ENCODE measurements at places on chromosomes 7 and 10.

DNA sequence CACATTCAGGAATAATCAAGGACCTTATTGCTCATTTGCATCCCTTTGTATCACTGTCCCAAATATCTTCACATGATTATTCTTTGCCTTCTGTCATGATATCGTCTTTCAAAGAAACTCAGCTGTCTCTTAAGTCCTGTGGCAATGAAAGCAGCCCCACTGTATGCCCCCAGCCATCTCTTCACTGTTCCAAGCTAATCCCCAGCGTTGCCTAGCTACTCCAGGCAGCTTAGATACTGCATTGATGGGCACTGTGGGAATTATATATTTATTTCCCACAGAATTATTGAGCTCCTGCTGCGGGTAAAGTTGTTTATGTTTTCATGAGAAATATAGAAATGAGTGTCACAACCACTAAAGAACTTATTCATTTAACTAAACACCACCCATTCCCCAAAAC, 38.8 kb downstream of the SND1 start:
- no peak for DNase-seq

DNA sequence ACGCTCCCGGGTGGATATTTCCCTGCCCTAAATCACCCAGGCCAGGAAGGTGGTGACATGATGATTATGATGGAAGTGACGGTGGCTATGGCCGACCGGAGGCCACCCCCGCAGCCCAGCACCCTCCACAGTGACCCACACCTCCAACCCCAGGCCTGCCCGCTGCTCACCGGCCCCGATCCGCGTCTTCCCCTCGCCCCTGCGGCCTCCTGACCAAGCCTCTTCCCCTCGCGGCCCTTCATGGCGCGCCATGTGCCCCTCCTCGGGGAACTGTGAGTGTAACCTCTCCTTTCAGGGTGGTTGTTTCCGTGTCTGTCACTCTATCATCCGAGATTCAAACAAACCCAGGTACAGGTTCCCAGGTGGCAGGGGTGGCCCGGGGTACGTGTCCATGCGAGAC, 78.3 kb downstream of the UNCX start:
- no peak for DNase-seq

GRCh38 chr7:30845426-30846135, 66.1 kb upstream of the AQP1 start:
- peak; percentile 78 for DNase-seq

GRCh38 chr10:114418109-114418508, 13.8 kb upstream of the AFAP1L2 start:
- DNase-seq: no peak

GRCh38 chr7:92722541-92722940, 113.8 kb downstream of the CDK6 start:
- no peak for DNase-seq

- no peak for DNase-seq
These were observed 48.5 kb downstream of the CFAP43 start for GRCh38 chr10:104183682-104184081.

DNA sequence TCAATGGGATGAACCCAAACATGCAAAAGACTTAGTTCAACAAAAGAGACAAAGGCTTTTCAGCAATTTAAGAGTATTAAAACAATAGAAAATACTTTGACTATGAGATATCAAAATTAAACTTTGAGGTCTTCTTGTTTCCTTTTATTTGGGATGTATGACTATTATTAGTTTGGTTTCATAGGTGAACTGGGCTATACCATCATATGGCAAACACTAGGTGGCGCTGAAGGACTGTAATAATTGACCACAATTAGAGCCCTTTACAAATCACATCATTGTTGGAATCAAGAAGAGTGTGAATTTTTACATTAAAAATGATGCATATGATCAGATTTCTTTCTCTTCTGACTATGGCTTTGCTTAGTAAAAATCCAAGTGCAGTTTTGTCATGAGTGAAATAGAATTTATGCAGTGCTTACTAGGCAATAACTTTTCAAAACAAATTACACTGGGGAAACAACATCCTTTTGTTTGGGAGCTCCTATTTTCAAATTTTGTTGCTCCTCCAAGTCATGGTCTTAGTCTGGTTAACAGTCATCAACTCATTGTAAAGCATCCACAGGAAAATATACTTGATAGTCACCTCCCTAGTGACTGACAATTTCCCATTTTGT, 14.7 kb upstream of the NXPH1 start:
- peak; percentile 73 for DNase-seq

- no peak for DNase-seq
These were observed 379.0 kb upstream of the HPS1 start for GRCh38 chr10:98825741-98826140.

DNA sequence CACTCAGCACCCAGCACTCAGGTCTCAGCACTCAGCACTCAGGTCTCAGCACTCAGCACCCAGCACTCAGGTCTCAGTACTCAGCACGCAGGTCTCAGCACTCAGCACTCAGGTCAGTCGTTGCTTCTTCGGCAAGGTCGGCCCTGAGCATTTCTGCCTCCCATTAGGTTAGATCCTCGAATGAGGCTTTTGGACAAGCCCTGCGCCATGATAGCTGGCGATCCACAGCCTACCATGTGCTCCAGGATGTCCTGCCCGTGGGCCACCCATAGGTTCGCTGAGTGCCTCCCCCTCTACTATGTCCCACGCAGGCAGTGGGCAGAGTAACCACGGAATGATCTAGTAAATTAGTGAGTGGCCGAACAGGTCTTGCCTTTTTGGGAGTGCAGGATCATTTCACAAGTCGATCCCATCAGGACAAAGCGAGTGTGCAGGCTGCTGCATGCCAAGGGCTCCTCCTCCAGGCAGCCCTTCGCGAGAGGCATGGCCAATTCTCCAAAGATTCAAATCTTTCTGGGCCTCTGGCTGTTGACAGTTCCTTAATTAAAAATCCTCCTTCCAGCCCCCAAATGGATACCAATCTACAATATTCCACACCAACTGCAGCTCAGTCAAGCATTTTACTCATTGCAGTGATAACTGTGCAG, 206.3 kb downstream of the ADARB2 start:
- no peak for DNase-seq

DNA sequence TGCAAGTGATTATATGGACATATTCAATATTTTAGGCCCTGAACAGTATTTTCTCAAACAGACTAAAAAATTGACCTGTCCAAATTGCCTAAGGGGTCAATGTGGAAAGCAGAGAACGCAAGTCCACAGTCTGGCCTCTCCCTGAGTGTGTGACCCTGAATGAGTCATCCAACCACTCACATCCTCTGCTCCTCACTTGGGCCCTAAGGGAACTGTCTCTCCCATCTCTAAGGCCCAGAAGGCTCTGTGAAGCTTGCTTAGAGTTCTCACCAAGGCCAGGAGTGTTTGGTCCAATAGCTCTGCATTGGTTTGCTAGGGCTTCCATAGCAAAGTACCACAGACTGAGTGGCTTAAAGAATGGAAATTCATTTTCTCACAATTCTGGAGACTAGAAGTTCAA, 155.1 kb downstream of the LSM5 start:
- peak; percentile 9 for DNase-seq

DNA sequence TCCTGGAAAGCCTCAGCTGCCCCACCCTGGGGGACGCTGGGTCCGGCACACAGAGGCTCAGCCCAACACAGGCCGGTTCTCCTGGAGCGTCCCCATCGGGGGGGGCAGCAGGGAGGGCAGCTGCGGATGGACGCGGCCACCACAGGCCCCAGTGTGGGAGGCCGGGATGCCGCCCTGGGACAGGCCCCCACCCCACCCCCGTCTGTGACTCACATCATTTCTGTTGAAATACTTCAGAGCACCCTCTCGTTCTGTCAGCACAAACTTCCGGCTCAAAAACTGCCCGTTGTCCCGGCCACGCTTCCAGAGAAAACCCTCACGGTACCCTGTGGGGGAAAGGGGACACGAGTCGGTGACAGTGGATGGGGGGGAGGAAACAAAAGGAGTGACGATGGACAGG, 28.5 kb downstream of the GET4 start:
- DNase-seq: peak; percentile 64

DNA sequence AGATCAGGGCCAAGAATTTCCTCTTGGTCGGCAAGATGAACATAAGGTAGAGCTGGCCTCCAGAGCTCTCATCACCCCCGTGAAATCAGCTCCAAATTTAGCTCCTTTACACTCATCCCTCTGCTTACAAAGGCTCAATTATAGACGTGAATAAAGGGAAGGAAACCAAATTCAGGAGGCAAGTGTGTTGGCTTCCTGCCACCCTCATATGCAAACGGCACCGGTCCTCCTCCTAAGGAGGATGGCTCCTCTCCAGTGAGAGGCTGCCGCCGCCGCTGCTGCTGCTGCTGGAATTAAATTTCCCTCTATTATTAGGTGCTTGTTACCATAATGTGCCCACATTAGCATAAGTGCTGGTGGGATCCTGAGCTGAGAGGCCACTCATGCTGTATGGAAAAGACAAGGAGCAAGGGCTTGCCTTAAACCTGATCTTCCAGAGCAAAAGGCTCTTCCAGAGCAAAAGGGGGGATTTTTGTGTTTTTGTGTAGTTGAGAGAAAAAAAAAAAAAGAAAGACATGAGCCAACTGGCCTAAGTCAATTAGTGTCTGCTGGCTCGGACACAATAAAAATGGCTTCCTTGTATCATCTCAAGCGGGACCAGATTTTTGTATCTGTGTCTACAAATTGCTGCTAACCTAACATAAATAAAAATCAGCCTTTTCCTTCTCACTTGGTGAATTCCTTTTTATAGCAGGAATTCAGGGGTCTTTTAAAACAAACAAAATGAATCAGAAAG, 68.4 kb downstream of the CDHR3 start:
- no peak for DNase-seq

DNA sequence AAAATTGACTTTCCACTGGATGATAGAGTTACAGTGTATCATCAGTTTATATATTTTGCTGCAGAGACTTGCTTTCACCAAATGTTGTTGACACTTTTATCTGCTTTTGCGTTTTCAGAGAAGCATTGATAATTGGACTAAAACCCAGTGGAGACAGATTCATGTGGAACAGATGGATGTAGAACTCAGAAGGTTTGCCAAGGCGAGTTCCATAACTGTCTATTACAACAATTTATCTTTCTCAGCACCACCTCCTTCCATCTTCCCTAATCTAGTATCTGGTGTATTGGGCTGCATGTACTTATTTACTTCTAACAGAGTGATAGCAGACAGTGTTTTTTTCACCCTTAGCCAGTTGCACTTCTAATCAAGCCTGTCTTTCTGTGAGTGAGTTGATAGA, 73.3 kb downstream of the DNAH11 start:
- no peak for DNase-seq

- peak; percentile 56 for DNase-seq
These were observed 35.5 kb downstream of the GPRIN2 start for GRCh38 chr10:46520941-46521340.

- peak; percentile 49 for DNase-seq
These were observed 136.8 kb upstream of the PDE1C start for GRCh38 chr7:32206987-32207386.

DNA sequence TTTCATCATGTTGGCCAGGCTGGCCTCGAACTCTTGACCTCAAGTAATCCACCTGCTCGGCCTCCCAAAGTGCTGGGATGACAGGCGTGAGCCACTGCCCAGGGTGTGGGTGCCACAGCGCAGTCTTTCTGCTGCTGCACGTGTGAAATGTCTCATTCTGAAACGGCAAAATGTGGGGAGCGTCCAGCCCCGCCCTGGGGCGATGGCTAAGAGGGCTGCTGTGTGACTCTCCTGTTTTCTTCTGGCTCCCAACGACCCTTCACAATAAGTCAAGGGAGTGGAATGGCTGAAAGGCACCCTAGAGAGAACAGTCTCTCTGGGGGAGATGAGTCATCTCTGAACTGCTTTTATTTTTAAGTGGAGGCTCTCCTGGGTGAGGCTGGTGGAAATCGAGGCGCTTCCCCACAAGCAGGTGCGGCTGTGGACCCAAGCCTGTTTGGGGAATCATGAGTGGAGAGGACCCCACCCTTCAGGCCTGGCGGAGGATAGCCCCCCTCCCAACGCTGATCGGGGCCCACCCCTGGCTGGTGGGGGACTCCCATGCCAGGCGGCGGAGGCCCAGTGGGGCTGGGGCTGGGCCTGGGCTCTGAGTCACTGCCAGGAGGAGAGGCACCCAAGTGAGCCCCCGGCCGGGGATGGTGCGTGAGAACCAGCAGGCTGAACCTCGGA, 18.0 kb downstream of the ADAP1 start:
- peak; percentile 48 for DNase-seq

DNA sequence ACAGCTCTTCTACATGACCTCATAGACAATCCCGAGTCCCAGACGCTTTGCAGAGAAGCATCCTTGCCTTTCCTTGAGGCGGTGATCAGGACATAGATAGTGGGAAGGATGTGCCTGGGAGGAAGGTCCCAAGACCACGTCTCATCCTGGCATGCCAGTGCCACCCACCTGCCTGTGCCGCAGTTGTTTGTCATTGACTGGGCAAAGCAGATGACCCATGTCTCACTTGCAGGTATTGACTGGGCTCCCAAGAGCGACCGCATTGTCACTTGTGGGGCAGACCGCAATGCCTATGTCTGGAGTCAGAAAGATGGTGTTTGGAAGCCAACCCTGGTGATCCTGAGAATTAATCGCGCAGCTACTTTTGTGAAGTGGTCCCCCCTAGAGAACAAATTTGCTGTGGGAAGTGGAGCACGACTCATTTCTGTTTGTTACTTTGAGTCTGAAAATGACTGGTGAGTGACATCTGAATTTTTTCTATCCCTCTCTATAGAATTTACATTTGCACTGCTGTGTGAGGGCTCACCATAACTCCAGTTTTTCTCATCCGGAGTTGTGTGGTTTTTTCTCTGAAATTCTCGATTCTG, 18.5 kb downstream of the ARPC1A start:
- DNase-seq: no peak

GRCh38 chr10:123573236-123574108, 92.7 kb upstream of the GPR26 start:
- DNase-seq: peak; percentile 36

DNA sequence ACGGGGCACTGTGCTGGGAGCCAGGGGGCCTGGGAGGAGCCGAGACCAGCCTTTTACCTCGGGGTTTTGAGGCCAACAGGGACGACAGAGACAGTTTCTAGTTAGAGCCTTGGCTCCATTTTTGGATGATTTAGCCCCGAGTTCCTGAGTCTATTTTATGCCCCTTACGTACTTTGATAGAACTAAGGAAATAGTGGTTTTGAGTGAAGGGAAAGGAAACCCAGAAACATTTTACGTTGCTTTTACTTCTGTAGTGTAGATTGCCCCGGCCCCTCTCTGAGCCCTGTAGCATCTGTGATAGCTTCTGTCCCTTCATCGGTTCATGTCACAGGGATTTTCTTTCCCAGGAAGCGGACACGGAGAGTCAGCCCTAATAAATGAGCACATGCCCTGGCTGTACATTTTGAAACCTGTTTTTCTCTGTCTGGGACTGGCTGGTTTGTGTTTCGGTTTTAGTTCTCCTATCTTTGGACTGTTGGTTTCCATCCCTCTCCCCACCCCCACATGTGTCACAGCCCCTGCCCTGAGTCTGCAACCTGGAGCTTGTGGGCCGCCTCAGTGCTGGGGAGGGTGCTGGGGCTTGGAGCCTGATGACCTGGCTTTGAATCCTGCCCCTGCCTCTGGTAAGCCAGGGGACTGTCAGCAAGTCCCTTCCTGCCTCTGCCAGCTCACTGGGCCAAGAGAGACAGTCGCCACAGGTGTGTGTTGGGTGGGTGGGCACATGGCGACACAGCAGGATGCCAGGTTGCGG, 6.9 kb upstream of the ORAI2 start:
- no peak for DNase-seq

GRCh38 chr10:74186678-74187077, 35.7 kb downstream of the ADK start:
- peak; percentile 23 for DNase-seq

Measured in GM23248 (cell line).